ENCODE measurements at places on chromosomes 16 and 17.
A peak's percentile ranks its signal among the peaks of the same experiment; 100 is the strongest.

DNA sequence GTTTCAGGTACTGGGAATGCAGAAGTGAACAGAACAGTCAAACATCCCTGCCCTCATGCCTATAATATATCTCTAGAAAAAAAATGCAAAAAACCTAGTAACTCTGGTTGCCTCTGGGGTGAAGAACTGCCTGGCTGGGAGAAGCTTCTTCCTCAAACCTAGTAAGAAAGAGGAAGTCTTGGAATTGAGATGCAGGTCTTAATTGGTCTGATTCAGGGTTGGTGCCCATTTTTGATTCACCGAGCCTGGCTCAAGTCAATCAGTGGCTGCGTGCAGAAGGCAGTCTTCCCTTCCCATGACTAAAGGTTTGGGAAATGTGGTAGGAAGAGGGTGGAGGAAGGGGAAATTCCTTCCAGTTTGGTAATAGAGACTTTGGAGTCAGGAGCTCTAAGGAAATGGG is 22.4 kb downstream of the CDRT15 start:
- no peak for DNase-seq

DNA sequence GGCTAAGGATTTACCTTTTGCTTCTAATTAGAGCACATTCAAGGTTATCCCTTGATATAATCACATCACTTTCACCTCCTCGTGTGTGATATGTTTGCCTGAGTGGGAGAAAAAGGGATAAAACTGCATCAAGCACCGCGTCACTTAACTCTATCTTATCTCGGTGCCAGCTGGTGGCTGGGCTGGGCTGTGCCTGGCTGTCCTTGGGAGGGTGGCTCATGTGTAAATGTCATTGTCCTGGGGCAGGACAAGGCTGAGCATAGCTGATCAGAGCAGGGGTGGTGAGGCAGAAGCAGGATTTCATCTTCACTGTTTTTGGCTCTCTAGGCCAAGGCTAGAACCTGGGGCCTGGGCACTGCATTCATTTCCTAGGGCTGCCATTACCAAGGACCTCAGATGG is 105.3 kb downstream of the RAP1GAP2 start:
- DNase-seq = no peak

GRCh38 chr16:66408163-66409048 is 18.7 kb upstream of the BEAN1 start:
- DNase-seq = peak; percentile 40

GRCh38 chr17:2034157-2034556 is 4.2 kb downstream of the DPH1 start:
- no peak for DNase-seq

DNA sequence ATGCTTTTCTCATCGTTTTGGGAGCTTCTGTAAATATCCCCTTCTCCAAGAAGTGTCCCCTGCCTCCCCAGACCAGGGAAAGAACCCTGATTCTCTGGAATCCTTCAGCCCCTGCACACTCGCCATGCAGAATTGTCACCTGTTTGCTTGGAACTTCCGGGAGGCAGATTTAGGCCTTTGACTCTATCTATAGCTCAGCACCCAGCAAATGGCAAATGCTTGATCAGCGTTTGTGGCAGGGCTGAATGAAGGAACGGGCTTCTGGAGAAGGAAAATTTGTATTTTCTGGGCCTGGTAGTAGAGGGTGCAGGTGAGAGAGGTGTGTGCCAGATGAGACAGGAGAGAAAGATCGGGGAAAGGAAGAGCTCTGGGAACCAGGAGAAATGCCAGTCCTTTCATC is 18.3 kb upstream of the CACNG4 start:
- DNase-seq = no peak

- no peak for DNase-seq
Measured at GRCh38 chr17:63833026-63833740, 5.7 kb upstream of the FTSJ3 start.

DNA sequence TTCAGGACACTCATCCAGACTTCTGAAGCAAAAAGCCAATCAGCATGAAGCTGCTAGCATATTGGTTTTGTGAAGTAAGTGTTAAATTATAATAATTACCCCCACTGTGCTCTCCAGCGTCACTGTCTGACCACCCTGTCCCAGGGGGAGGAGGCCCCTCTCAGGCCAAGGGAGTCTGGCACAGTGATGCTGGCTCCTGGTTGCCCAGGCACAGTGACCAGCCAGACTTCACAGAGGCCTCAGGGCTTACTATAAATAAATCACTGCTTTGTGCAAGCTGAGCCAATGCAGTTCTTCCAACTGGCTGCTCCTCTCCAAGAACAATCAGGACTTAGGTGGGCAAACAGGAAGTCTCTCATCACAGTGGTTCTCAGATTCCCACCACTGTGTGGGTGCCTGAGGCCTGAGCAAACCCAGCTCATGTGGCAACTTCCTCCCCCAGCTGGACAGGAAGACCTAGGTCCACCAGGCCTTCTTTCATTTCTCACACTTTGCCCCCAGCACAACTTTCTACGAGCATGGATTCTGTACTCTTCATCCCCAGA is 1.7 kb upstream of the DBNDD1 start:
- DNase-seq = no peak

DNA sequence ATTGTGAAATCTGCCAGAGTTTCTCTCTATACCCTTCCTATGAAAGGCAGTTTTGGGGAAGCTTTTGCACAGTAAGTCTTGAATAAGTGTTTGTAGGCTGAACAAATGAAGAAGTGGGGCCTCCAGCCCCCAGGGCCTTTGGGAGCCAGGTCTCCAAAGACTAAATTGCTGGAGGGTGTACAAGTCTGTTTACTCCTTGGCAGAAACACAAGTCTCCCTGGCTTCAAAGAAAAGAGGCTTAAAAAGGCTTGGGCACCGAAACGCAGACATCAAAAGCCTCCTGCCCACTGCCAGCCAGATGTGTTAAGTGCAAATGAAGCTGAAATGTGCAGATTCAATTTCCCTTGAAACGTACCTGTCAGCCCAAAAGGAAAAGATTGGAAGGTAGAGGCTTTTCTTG is 146.3 kb downstream of the TMEM132E start:
- no peak for DNase-seq

- DNase-seq = no peak
Measured at GRCh38 chr17:56985371-56986162, 7.6 kb downstream of the SCPEP1 start.
